ENCODE measurements at places on chromosomes 1 and 21.

DNA sequence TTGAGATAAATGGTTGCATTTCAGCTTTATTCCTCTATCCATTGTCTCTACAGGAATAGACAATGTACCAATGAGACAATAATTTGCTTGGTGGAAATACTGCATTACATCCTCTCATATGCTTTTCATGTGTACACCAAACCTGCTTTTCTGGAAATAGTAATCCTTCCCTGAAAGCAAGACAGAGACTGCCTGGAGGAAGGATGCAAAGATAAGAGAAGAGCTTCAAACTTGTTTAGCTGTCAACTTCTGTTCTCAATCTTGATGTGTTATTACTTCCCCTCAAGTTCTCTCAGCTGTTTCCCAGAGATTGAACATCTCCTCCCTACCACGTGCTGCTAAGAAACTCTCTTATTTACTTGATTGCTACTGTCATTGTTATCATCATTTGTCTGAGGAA lies 1125.4 kb upstream of the TMPRSS15 start:
- DNase-seq = no peak

DNA sequence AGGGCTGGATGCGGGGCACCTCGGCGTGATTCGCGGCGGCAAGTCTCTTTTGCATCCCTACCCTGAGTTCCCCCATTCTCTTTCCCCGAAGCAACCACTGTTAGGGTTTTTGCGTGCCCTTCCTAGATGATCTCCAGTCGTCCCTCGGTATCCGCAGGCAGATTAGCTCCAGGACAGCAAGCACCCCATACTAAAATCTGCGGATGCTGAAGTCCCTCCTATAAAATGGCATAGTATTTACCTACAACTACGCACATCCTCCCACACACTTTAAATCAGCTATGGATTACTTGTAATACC lies 22.8 kb upstream of the CFAP126 start:
- DNase-seq = no peak

- no peak for DNase-seq
These were observed 3.2 kb upstream of the TNFSF4 start for GRCh38 chr1:173210283-173210682.

GRCh38 chr1:26970810-26971209 lies 10.5 kb upstream of the KDF1 start:
- no peak for DNase-seq

- DNase-seq = no peak
These were observed 739 bp upstream of the IFI6 start for GRCh38 chr1:27672750-27673112.

DNA sequence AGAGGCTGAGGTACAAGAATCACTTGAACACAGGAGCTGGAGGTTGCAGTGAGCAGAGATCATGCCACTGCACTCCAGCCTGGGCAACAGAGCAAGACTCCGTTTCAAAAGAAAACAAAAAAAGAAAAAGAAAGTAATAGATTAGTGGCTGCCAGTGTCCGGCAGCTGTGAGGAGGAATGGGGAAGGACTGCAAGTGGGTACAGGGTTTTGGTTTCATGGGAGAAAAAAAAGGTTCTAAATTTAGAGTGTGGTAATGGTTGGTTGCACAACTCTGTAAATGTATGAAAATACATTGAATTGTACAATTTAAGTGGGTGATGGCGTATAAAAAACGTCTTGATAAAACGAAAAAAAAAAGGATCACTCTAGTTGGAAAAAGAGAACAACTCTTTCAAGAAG lies 6.7 kb downstream of the TAF1A start:
- DNase-seq = no peak

GRCh38 chr1:41101950-41102607 lies 80.6 kb upstream of the SLFNL1 start:
- DNase-seq = no peak

DNA sequence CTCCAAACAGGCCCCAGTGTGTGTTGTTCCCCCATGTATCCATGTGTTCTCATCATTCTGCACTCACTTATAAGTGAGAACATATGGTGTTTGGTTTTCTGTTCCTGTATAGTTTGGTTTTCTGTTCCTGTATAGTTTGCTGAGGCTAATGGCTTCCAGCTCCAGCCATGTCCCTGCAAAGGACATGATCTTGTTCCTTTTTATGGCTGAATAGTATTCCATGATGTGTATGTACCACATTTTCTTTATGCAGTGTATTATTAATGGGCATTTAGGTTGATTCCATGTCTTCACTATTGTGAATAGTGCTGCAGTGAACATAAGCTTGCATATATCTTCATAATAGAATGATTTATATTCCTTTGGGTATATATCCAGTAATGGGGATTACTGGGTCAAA lies 111.8 kb downstream of the MAN1A2 start:
- no peak for DNase-seq

DNA sequence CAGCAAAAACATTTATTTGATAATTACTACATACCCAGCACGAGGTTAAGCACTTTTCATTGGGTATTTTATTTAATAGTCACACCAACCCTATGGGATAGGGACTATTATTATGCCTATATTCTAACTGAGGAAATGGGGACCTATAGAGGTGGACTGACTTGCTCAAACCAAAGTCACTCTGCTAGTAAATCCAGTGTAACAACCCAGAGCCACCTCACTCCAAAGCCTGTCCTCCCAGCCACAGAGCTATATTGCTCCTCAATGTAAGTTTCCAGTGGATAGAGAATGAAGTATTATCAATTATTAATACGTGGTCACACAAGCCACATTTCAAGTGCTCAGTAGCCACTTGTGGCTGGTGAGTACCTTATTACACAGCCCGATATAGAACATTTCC lies 97.5 kb downstream of the RGS2 start:
- DNase-seq = no peak

DNA sequence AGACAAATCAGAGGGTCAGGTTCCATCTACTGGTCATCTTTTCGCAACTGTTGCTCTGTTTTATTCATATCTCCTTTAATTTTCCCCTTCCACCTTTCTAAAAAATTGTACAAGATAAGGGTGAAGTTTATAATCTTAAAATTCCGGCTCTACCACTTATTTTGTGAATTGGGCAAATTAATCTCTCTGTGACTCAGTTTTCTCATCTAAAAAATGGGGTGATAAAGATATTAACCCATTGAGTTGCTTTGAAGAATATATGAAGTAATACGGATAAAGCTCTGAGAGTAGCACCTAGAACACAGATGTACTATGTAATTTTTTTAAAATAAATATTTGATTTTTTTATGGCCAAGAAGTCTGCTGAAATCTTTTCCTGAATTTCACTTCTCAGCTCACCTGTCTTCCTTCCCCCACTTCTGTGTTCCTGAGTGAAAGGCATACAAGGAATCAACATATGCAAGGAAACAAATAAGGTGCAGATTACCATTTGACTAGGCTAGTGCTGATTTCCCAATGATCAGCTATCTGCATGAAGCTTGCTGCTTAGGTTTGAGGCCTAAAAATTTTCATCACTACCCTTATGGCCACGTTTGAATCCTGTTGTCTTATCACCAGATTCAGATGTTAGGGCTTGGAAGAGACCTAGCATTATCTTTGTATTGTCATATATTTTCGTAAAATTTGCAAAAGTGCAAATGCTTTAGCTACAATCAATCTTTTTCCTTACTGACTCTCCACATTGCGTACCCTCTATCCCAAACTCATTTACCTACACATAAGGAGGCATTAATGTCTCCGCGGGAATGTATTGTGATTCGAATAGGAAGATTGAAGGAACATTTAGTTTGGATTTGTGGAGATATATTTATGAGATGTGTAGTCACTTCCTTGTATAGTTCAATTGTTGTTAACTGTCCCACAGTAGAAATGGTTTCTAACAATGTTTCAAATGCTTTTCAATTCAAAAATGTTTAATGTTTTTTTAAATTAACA lies 718.3 kb upstream of the PTBP2 start:
- DNase-seq = no peak

GRCh38 chr1:172812118-172812517 lies 153.2 kb downstream of the FASLG start:
- DNase-seq = no peak

DNA sequence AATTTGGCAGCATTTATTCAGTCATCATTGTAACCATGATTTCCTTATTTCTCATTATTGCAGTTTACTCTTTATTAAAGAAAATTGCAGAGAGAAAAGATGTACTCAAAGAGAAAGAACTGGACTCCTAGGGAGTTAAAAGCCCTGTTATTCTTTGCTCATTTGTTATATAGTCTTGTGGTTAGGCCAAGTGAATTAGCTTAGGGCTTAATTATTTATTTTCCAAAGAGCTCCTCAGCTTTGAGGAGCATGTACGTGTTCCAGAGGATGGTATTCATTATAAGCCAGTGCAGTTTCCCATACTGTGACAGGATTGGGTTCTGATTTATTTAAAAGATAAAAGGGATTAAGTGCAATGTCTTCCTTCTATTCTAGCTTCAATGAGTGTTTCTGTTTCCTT lies 86.4 kb downstream of the GPR161 start:
- no peak for DNase-seq
